ENCODE measurements at places on chromosomes 5 and 9.

GRCh38 chr5:116494784-116495450 lies 79.7 kb downstream of the SEMA6A start:
- peak; percentile 31 for DNase-seq

GRCh38 chr5:119336845-119337580 lies 18.8 kb upstream of the TNFAIP8 start:
- DNase-seq, result no peak

- DNase-seq, result no peak
Measured at GRCh38 chr5:144141585-144141984, 28.9 kb downstream of the YIPF5 start.

DNA sequence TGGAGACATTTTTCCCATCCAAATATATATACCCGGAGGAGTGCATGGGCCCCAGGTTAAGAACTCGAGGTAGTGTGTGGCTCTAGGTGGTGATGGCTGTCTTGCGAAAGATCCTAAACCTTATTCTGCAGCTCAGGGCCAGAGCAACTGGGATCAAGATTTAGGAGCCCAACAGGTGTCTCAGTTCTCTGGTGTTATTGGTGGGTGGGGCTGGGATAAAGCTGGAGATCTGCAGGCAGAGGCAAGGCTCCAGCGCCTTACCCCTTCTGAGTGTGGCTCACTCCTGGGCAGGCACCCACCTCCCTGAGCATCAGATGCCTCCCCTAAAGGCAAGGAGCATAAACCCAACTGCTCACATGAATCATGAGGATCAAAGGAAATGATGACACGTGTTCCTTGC lies 11.2 kb downstream of the UBE2QL1 start:
- DNase-seq, result no peak

GRCh38 chr9:86405926-86406325 lies 51.7 kb upstream of the TUT7 start:
- peak; percentile 49 for DNase-seq

DNA sequence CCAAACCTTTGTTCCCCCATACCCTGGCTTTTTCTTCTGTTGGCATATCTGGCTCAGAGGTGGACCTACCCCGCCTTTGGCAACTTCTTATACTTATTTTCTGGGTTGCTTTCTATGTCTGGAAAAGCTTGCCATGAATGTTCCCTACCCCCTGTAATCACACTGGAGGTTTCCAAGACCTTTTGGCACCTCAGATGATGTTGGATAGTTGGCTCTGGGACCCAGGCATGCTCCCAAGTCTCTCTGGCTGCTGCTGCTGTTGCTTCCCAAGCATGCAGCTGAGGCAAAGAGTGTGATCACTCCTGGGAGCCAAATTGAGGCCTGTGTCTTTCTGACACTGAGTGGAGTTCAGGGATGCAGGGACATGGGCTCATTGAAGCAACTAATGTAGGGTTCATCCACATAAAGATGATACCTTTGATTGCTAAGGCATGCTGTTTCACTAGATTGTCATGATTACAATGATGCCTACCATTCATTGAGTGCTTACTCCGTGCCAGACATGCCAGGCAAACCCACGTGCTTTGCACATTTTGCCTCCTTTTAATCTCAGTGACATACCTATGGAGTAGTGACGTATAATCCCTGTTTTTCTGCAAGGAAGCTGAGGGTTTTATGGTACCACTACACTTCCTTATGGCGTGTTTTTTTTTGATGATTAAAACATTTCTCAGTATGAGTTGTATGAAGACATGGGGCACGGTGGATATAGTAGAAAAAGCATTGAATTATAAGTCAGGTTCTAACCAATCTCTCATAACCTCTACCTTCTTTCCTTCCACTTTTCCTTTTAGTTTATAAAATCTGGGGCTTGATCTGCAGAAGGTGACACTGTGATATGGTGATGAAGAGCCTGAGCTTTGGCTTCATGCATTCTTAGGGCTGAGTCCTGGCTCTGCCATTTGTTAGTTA lies 73.1 kb downstream of the ARHGAP26 start:
- DNase-seq, result no peak

GRCh38 chr5:112283034-112283582 lies 136.0 kb downstream of the EPB41L4A start:
- no peak for DNase-seq

DNA sequence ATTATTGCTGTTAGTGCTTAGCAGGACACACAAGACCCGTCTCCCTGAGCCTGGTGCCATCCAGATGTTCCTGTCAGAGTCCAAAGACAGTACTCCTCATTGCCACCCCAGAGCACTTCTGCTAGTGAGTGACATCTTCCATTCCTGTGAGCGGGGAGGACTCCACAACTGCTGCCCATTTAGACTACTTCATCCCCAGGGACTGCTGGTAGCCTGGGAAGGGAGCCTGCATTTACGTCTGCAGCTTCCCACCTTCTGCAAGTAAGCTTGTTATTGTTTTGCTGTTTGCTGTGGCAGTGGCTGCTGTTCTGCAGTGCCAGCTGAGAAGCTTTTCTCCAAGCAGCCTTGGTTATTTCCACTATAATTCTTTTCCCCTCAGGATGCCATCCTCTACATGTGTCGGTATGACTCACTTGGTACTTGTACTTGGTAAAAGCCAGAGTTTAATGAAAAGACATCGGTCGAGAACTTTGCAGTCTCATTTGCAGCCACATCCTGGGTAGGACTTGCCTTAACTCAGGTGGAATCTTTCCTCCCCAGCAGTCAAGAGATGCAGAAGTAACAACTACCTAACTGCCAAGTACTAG lies 10.6 kb upstream of the MAP1B start:
- DNase-seq, result no peak

- no peak for DNase-seq
Measured at GRCh38 chr9:90616806-90617205, 25.8 kb downstream of the DIRAS2 start.

DNA sequence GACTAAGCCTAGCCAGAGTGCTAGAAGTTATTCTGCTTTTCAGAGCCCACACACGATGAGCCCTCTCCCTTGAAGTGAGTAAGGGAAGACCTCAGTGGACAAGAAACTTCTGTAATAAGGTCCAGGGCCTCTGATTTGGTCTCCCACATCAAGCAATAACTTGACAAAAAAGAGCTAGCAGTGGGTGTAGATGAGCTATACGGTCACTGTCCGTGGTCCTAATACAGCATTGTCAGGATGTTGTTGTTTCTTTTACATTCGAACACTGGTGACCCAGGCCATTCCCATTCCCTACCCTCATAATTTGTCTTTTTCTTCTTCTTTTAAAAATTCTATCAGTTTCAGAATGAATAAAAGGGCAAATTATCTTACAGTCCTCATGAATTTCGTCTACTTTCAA lies 5.2 kb downstream of the PCSK1 start:
- DNase-seq, result peak; percentile 58

DNA sequence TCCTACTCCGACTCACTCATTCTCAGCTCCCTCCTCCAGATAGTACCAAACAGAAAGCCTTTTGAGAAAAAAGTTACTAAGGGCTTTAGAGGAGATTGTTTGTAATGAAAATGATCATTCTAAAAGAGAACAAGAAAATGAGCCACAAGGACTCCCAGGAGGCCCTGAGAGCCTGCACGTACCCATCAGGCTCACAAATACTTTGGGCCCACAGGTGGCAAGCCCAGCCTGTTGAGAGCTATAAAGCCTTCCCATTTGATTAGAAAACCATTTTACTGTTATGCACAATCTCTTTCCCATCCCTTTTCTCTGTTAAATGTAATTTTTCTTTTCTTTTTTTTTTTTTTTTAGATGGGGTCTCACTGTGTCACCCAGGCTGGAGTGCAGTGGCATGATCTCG lies 136.1 kb downstream of the LHFPL2 start:
- no peak for DNase-seq

DNA sequence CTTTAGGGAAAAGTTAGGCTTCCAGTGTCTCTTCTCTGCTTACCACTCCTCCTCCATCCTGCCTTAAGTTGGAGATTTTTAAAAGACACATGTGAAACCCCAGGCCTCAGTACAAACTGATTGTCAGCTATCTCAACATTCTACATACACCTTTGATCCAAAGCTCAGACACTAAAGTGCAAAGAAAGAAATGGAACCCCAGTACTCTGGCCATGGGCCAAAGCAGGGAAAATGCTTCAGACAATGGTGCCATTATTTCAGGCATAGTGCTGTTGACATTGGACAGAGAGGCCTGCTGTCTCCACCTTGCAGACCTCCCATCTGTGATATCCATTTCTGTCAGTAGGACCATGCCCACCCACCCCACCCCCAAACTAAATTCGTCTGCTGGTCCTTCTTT lies 49.1 kb downstream of the G3BP1 start:
- DNase-seq, result no peak

- no peak for DNase-seq
Measured at GRCh38 chr9:91746904-91747303, 203.1 kb downstream of the ROR2 start.

GRCh38 chr5:108700930-108701329 lies 46.8 kb upstream of the FER start:
- DNase-seq, result no peak

GRCh38 chr9:93451849-93452709 lies 594 bp downstream of the FAM120A start:
- peak; percentile 84 for DNase-seq

- DNase-seq, result no peak
Measured at GRCh38 chr9:114341152-114341830, 11.6 kb downstream of the ORM2 start.

GRCh38 chr9:35611230-35611797 lies 6.3 kb downstream of the TESK1 start:
- peak; percentile 75 for DNase-seq

DNA sequence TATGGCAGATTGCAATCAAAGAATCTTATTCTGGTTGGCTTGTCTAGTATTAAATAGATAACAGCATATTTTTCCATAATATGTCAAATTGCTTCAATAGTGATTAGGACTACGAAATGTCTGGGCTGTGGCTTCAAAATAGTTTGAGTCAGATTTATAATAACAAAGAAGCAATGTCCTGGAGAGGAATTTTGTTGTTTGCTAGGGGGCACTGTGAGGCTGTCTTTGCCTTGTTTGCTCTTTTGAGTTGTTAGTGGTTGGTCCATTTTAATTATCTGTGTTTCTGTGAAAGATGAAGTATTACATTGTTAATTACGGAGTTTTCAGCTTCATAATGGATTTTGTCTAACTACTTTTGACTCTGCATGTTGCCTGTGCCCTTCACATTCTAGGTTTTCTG lies 713.6 kb downstream of the TLE4 start:
- DNase-seq, result peak; percentile 62

DNA sequence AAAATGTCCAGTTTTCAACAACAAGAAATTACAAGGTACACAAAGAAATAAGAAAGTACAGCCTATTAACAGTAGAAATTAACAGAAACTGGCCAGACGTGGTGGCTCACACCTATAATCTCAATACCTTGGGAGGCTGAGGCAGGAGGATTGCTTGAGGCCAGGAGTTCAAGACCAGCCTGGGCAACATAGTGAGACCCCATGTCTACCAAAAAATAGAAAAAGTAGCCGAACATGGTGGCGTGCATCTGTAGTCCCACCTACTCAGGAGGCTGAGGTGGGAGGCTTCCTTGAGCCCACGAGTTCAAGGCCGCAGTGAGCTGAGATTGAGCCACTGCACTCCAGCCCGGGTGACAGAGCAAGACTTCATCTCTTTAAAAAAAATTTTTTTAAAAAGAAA lies 41.5 kb upstream of the FSD1L start:
- DNase-seq, result no peak

DNA sequence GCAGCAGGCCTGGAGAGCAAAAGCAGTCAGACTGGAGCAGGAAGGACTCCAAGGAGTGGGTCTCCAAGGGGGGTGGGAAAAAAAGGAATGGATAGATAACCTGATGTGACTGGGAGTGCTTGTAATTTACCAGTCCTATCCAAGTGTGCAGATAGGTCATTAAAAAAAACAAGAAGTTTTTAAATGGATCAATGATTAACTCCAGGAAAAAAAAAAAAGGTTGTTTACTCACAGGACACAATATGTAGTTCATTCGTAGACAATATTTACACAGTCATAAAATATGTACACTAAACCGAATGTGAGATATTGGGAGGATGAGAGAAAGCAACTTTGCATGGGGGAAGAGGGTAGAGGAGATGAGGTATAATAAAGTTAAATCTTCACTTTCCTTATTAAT lies 20.4 kb downstream of the ZBTB5 start:
- DNase-seq, result no peak

DNA sequence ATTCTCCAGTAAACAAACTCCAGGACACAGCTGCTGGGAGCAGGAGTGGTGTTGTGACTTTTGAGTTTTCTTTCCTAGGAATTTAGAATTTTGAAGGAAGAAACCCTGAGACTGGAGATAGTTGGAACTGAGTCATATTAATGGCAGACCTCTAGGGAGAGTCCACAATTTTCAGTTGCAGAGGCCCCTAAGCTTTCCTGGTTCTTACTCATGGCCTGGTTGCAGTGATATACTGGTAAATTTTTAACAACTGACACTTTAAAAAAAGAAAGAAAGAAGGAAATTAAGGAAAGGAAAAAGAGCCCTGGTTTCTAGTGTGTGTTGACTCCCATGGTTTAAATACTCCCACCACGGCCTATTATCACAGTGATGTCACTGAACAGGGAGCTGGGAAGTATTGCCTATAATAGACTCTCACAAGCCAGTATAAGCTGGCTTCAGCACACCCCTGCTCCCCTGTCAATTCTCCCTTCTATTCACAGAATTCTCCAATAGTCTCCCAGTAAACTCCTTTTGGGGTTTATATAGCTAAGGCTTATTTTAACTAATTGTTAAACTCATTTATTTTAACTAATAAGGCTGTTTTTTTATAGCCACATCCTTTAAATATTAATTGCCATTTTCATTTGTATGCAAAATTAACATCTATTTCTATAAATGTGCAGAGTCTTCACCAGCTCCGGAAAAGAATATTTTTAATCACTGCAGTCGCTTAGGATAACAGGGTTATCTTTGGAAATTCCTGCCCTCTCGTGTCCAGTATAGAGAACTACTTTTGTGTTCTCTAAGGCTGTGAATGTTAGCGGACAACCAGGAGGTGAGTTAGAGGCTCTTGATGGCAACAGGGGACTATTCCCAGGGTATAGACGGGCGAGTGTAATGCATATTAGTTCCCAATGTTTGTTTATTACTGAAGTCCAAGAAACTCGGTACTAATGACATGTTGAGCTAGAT lies 59.7 kb downstream of the GGTA1 start:
- no peak for DNase-seq

- DNase-seq, result no peak
Measured at GRCh38 chr5:172351240-172351778, 67.7 kb upstream of the UBTD2 start.

DNA sequence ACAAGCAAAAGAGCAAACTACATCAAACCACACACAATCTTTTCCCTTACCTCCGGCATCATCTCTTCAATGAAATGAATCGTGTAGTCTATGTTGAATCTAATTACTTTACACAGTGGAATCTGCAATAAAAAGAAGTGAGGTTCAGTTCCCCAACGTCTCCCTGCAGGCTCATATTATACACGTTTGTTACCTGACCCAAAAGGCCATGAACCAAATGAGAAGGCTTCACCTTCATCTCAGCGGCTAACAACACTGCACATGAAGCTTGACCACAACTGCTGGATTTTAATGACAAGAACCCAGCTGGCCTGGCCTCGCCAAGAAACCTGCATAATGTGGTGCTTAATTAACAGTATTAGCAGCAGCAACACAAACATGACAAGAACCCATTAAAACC lies 45.5 kb downstream of the DROSHA start:
- DNase-seq, result no peak

All from endodermal cell (in vitro differentiated cells).